ENCODE measurements at places on chromosomes 3 and 15. TPM values are rescaled to one million over a fixed set of nuclear protein-coding genes. Genes with fewer than 3 reads are reported as not detected.

Gene KNG1
- not detected for total RNA-seq

Gene GPD1L
- 14.9 TPM for total RNA-seq

Gene SPATA12
- total RNA-seq = not detected

Gene LRRIQ4
- not detected for total RNA-seq

Gene GOLGA8O
- 0.32 TPM for total RNA-seq

Gene SEMA6D
- total RNA-seq = 0.64 TPM

Gene IL16
- 1.6 TPM for total RNA-seq
